ENCODE measurements at places on chromosomes 3 and 15. TPM values are rescaled to one million over a fixed set of nuclear protein-coding genes. Genes with fewer than 3 reads are reported as not detected.

ACKR4 gene
- total RNA-seq = 6.9 TPM

- DNase-seq = no peak
These were observed 156.2 kb downstream of the DNAJB8 start for GRCh38 chr3:128310286-128311058.

GRCh38 chr15:63491979-63492378, 12.4 kb upstream of the USP3 start:
- no peak for DNase-seq

SLC6A6 gene
- total RNA-seq = 32.2 TPM

DNA sequence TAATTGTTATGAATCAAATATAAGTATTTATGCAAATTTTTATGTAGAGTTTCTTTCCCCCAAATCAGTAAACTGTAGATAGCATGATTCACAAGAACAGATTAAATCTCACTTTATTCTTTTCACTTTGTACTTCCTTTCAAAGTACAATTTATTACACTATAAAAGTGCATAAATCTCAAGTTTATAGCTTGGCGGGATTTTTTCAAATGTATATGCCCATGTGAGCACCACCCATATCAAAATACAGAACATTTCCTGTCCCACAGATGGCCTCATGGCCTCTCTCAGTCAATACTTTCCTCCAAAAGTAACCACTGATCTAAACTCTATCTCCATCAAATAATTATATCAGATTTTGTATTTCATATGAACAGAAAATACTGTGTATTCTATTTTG, 196.1 kb upstream of the THRB start:
- no peak for DNase-seq

- no peak for DNase-seq
These were observed 7.6 kb downstream of the TF start for GRCh38 chr3:133753779-133754164.

- DNase-seq = no peak
These were observed 18.3 kb downstream of the PODXL2 start for GRCh38 chr3:127647166-127647844.

GRCh38 chr3:147962408-147963164, 553.4 kb downstream of the ZIC1 start:
- DNase-seq = no peak

DNA sequence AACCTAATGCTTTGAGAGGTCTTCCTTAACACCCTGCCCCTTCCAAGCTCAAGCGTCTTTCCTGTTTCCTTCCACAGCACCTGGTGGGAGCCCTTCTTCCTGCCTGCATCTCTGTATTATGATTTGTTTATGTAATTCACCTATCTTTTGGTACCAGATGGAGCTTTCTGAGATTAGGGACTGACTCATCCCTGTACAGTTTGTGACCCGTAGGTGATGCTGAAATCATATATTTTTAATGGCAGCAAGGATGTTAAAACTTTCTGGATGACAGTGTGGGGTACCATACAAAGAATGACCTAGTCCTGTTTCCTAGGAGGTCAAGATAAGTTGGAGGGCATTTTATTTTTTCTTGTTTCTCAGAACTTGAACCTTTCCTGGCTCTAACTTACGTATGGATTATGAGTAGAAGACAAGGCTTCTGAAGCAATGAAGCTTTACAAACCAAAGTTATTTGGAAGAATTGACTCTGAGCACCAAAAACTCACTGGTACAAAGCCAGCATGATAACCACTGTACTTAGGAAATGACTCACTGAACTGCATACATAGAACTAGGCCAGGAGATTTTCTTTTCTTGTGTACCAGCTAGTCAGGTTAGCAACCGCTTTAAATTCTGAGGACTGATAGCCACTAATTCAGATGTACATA, 46.6 kb downstream of the HHLA2 start:
- DNase-seq = no peak

DNA sequence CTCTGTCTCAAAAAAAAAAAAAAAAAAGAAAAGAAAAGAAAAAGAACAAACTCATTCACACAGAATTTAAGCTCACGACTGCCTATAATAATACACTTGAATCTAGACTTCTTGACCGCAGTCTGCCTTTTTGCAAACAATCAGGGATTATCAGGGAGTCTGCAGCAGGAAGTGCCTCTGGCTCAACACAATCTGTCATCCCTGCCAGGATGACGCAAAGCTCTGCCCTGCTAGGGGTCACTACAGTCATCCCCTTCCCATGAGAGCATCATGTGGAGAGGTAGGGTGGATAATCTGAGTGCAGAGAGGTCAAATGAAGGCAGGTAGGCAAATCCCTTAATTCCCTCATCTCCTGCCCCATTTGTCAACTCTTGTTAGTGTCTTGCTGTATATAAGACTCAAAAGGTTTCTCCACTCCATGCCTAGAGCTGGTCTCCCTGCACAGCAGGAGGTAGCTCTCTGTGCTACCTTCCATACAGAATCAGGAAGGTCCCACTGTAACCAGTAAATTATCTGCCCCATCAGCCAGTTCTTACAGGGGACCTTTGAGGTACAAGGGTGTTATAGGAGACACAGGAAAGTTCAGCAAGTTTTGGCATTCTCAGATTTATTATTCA, 4.2 kb downstream of the UBAP1L start:
- no peak for DNase-seq

- DNase-seq = no peak
These were observed 36.3 kb upstream of the MYH15 start for GRCh38 chr3:108546692-108547091.

DNA sequence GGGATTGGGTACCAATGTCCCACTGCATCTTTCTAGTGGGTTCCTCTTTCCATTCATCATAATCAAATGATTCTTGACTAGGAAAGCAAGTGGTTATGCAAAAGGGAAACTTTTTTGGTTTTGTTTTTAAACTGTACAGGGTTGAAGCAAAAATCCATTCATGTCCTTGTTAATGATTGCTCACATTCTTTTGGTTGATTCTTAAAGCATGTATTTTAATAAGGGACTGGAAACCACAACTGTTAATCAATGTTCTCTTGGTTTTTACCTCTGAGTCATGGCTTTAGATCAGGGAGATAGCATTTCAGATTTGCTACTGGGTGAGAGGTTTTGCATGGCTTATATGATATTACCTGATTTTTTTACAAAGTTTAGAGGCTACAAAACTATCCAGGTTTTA, 371.7 kb upstream of the RGMA start:
- DNase-seq = no peak

- no peak for DNase-seq
These were observed 695.9 kb downstream of the OTOL1 start for GRCh38 chr3:162192340-162193029.

STX19 gene
- total RNA-seq = 4.8 TPM

- DNase-seq = no peak
These were observed 47.3 kb downstream of the TMCO5A start for GRCh38 chr15:37981775-37982174.

LTK gene
- total RNA-seq = 1.8 TPM

DNA sequence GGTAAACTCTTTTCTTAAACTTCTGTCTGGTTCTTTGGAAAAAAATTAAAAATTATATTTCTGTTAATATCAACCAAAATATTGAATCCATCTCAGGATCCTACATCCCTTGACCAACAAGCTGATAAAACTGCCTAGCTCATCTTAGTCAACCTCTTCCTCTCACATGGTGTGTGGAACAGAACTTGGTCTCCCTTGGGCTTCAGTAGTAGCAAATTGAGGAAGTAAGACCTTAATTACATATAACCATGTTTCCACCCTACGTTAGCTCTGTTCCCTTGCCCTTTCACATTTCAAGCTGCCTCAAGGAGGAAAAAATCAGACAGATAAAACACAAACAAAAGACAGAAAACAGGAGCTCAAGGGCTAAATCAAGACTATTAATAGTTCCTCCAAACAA, 116.4 kb downstream of the GREM1 start:
- no peak for DNase-seq

- DNase-seq = no peak
These were observed 95.8 kb upstream of the PLAAT1 start for GRCh38 chr3:193145248-193145647.

STRIT1 gene
- total RNA-seq = not detected

GRCh38 chr3:56776556-56776950, 25.2 kb downstream of the ARHGEF3 start:
- no peak for DNase-seq

- DNase-seq = no peak
These were observed 6.2 kb downstream of the TSPAN3 start for GRCh38 chr15:77064539-77065308.

SNURF gene
- 11.5 TPM for total RNA-seq
